T1000 (cell line): ENCODE measurements at places on chromosomes 3 and 15.
A peak's percentile ranks its signal among the peaks of the same experiment; 100 is the strongest.

DNA sequence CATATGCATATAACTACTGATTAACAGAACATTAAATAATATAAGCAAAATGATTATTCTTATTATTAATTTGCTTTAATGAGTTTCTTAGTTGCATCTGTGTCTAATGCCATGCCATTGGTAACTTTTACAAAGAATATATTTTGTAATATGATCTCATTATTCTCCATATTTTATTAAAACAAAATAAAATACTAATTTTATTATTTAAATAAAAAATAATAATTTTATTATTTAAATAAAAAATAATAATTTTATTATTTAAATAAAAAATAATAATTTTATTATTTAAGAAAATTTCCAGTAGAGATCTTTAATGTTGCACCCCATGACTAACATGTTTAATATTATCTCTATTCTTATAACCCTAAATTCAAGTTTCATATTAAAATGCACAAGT, 771.1 kb downstream of the NR2F2 start:
- DNase-seq, result no peak

- DNase-seq, result no peak
Measured at GRCh38 chr3:195751560-195751959, 30.8 kb downstream of the MUC20 start.

GRCh38 chr15:65171428-65171827, 13.7 kb downstream of the CLPX start:
- no peak for DNase-seq

DNA sequence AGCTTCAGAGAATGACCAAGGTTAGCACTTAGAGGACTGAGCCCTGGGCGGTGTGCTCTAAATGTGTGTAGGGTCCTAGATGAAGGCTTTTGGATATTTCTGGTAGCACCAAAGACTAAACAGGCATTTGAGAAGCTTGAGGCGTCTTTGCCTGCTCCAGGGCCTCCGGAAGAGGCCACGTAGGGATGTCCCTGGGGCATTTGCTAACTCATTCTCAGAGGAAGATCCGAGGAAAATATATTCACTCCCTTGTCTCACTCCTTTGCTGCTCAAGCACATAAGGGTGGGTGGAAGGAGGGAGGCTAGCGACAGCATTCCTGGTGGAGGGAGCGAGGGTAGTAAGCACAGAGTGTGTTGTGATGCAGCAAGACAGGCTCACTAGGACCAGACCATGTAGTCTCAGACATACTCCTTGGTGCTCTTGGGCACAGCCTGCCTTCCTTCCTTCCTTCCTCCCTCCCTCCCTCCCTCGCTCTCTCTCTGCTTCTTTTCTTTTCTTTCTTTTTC, 38.5 kb upstream of the XCR1 start:
- peak; percentile 12 for DNase-seq

- DNase-seq, result no peak
Measured at GRCh38 chr15:85708402-85708941, 86.3 kb downstream of the KLHL25 start.

- DNase-seq, result no peak
Measured at GRCh38 chr3:74661672-74662071, 47.2 kb upstream of the CNTN3 start.

DNA sequence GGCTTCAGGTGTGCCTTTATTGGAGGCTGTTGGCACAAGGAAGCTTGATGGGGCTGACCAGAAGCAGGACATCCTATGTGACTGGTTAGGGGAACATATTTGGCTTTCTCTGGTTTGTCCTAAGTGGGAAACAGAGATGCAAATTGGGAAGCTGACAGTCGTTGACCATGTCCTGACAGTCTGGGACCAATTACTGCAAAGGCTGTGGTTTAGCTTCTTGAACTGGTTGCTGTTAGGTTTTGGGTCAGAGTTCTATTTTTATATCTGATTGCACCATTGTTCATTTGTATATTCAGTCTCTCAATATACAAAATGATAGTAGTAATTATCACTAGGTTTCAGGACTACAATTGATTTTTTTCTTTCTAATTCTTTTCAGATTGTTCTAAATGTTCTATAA, 36.8 kb downstream of the SNTN start:
- no peak for DNase-seq

- no peak for DNase-seq
Measured at GRCh38 chr3:197353001-197353866, 54.8 kb upstream of the DLG1 start.

DNA sequence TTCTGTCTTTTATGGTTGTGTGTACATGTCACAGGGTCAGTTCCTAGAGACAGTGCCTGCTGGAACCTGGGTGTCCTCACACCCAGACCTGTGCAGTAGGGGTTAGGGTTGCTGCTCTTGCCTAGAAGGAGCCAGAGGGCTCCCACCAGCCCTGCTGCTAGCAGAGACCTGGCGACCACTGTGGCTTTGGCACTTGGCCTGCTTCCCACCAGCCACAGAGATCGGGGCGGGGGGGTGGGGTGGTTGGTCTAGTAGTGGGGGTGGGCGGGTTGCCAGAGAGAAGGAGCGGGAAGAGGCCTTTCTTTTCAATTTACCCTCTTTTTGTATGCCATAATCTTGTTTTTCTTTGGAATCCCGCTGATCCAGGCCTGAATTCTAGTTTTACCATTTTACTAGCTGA, 29.4 kb downstream of the EEFSEC start:
- DNase-seq, result no peak

DNA sequence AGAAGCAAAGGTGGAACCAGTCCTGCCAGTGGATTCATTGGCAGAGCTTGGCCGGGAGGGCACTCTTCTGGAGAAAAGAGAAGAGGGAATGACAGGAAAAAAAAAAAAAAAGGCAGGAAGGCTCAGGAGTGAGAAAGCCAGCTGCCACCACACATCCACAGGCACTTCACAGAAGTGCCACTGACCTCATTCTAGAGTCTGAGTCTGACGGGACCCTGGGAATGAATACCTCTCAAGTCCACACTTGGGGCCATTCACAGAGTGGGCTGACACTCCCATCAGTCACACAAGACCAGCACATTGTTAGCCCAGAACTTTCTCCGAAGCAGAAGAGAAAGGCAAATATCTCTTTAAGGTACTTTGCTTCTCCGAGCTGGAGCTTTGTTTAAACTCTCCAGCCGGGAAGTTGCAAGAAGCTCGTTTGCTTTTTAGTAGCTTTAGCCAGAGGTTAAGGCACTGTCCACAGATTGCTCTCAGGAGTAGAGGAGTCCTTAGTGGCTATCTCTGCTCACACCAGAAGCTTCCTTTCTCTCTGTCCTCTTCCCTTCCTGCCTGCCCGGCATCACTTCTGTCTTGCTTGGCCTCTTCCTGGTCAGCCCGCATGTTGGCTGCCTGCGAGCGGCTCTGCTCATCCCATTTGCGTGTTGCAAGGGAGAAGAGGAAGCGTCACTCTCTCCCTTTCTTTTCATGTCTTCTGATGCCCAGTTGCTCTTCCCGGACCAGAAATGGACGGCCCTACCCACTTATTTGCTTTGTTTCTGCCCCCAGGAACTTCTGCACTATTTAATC, 53.8 kb downstream of the CMTM6 start:
- no peak for DNase-seq

DNA sequence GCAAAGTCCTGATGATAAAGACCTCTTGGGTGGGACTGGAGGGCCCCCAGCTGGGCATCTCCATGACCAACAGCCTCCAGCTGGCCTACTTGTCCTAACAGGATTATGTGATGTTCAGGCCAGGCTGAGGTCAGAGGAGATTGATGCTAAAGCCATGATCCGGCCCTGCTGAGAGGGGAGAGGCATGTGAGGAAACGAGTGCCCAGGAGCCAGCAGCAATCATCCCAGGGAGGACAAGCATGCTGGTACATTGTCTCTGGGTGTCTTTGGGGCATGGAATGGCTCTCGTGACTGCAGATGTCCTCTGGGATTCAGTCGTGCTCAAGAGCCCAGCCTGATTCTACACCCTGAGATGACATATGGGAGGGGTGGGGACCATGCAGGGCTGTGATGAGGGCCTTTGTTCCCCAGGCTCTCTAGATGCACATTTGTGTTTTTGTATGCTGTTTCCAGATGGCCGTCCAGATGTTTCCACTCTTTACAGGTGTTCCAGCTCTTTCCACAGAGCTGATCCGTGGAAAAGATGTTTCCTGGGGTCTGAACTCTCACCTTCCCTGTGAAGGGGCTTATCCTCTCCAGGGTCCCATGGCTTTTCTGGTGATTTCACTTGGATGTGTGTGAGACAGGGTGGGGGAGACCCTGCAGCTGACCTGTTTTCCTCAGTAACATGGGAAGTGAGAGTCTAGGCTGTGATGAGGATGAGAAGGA, 20.2 kb downstream of the SLC24A1 start:
- no peak for DNase-seq

GRCh38 chr3:12287727-12288181, 1.1 kb upstream of the PPARG start:
- DNase-seq, result no peak

- no peak for DNase-seq
Measured at GRCh38 chr3:183255348-183255730, 2.3 kb downstream of the B3GNT5 start.

DNA sequence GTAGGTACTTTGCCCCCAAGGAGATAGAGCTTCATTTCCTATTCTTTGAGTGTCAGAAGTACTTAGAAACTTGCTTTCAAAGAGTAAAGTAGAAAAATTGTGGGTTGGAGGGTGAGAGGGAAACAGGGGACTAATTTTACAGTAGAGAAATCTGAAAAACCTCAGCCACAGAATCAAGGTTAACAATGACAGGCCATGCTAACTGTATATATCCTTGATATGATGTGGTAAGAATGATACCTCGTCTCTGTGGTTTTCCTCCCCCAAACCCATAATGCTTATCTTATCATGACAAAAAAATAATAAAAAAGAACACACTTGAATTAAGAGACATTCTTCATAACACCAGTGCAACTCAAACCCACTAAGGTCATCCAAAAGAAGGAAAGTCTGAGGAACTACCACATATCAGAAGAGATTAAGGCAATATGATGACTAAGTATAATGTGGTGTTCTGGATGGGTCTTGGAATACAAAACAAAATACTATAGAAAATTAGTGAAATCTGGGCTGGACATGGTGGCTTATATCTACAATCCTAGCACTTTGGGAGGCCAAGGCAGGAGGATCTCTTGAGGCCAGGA, 360.4 kb downstream of the ULK4 start:
- no peak for DNase-seq

DNA sequence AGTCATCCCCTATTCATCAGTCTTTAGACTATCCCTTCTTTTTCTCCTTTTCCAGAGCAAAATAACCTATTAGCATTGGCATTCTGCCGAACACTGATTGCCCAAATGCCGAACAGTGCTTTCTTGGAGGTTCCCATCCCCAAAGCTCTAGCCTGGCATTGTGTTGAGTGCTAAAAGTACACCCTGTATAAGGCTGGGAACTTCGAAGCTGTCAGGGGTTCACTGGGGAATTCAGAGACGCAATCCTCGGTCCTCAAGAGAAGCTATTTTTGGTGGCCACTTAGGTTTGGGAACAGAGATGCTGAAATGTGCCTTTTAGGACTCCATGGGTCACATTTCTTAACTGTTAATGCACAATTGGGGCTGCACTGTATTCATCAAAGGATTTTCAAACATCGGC, 8.4 kb downstream of the FRMD5 start:
- DNase-seq, result no peak

- no peak for DNase-seq
Measured at GRCh38 chr3:107959550-107960154, 131.2 kb downstream of the CD47 start.

DNA sequence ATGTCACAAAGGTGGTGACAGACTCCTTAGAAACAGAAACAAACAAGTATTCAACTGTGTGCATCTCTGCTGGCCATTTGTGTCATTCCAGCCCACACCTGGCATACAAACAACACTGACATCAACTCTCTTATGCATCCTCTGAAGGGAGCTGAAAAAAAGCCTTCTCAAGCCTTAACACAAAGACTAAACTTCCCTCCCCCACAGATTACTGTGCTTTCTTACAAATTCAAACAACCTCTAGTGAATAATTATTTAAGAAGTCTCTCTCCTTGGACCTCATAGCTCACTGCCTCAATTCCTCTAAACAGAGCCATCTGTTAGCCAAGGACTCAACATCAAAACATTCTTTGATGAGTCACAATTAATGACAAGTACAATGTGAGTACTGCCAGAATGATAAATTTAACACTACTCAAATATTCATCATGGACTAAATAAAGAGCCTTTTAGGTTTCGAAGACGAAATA, 132.1 kb downstream of the WDR76 start:
- DNase-seq, result no peak

DNA sequence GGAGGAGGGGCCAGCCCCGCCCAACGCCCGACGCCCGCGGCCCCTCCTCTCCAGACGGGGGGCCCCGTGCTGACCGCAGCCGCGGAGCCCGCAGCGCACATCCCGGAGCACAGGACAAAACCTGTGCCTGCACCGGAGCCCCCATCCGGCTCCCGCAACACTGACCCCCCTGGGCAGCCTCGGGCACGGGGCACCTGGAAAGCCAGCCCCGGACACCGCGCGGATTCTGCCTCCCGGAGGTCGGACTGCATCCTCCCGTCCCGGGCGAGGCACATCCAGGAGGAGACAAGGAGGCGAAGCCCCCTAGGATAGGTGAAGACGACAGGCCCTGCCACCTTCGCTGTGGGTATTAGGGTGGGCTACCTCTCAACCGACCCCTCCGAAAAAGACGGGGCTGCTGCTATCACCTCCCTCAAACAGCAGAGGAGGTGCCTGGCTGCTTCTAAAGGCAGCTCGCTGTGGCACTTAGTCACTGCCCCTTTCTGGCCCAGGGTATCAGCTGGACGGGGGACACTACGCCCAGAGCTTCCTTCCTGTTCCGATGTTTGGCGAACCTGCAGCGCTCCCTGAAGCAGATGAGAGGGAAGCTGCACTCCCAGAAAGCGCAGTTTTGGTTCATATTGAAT, 10.6 kb downstream of the XXYLT1 start:
- no peak for DNase-seq

GRCh38 chr15:99702895-99703602, 30.2 kb downstream of the LYSMD4 start:
- no peak for DNase-seq

DNA sequence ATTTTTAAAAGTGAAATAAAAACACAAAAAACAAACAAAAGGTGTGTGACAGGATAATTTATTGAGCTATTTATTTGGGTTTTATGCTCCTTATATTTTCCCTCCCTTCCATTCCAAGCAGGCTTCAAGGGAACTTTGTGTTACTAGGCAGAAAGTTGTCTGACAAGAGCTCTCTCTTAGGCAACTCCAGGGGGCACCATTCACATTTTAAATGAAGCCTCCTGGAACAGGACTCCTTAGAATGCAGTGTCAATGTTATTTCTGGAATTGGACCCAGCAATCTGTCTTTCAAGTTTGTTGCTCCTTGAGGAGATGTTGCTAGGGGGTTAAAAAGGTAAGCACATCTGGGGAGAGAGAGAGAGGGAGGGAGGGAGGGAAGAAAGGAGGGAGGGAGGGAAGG, 5.4 kb upstream of the RFX7 start:
- DNase-seq, result no peak
